RKO (cell line): ENCODE measurements at places on chromosomes 7 and 10.

GRCh38 chr7:129468547-129468946 is 33.8 kb upstream of the SMKR1 start:
- DNase-seq: no peak

DNA sequence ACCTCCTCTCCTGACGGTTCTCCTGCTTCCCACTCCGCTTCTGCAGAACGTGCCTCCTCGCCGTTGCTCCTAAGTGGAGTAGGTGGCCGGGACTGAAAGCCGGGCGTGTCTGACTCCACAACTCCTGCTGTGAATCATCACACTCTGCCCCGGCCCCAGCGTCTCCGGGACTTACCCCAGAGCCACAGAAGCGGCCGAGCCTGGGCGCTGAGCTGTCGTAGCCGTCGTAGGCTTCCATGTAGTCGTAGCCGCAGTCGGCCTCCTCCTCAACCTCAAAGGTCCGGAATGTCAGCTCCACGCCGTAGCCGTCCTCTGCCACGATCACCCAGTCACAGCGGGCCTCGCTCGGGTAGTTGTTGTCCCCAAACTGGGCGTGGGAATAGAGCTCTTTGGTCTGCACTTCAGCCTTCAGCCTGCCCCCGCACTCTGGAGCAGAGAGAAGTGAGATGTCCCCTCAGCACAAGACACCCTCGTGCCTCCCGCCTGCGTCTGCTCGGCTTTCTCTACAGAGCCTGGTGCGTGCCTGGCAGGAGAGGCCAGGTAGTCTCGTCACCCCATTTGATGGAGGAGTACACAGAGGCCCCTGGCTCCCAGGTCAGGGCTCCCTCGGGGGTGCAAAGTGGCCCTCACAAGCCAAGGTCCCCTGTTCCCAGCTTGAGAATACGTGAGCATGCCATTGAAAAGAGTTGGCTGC is 11.2 kb upstream of the OPALIN start:
- peak; percentile 44 for DNase-seq

DNA sequence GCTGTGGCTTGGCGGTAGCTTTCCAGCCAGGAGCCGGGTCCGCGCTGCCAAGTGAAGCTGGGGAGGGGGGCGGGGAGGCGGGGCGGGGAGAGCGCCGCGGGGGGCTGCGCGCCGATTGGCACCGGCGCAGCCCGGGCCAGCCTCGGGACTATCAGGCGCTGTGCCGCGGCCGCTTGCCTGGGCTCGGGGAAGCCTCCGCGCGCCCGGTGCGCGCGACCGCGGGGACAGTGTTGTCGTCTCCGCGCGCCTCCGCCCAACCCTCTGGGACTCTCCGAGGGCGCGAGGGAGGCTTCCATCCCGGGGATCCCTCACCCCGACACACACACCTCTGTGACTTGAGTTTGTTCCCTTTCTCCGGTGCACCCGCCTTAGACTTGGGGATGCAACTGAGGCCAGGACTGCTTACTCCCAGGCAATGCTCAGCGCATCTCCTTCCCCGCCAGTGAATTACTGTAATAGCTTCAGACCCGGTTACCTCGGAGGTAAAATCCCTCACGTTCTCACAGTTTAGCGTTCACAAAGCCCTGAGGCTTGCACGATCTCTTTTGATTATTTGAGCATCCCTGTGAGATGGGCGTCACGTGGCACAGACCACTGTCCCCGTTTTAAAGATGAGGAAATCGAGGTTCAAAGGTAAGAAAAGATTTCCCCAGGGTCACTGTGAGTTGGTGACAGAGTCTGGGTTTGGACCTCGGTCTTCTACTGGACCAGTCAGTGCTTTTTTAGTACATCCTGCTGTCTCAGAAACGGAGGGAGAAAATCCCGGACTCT is at the start of gene NKX1-2:
Gene NKX1-2 (minus strand): TSS at position 24 of the 771 bp plus-strand sequence. CDS start 92 bp downstream, outside the sequence.
- no peak for DNase-seq

- no peak for DNase-seq
Observed at GRCh38 chr10:93149761-93150160, 76.1 kb downstream of the CYP26A1 start.

GRCh38 chr7:42350801-42351200 is 113.8 kb upstream of the GLI3 start:
- no peak for DNase-seq
